ENCODE measurements at places on chromosomes 5 and 9.

DNA sequence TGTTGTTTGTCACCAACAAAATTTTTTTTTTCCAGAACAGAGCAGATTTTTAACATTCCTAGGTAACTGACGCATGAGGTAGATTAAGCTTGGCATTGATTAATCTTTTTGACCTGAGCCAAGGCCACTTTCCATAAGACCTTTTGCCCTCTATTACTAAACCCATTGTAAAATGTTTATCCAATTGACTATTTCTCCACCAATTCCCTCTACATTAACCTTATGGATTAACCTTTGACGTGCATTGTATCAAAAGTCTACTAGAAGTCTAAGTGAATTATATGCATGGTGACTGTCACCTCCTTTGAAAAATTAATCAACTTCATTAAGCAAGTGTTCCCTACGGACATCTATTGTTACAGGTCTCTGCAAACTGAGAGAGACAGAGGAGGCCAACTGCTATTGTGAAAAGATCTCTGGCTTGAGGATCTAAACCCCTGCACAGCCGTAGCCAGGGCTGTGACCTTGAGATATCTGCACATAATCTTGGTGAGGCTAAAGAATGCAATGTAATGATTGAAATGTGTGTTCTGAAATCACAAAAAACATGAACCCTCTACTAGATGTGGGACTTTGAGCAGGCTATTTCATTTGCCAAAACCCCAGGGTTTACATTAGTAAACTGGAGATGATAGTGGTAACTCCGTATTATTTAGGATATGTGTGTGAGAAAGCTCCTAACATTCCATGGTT is 632.2 kb downstream of the TLR4 start:
- no peak for DNase-seq

- DNase-seq: no peak
Observed at GRCh38 chr9:5863092-5863746, 27.5 kb upstream of the MLANA start.

DNA sequence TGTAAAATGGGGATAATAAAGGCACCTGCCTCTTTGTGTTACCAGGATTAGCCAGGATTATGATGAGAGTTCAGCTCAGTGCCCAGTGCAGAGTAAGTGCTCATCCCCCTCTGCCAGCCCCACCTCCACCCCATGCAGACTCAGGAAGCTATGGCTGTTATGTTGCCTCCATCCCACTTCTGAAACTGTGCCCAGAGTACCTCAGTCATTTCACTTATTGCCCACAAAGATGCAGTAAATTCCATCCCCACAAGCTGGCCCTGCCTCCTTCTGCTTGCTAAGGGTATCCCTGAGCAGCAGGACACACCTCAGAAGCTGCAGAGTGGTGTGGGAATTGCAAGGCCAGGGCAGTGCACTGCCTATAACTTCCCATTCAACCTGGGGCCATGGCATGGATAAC is 415.1 kb downstream of the SPOCK1 start:
- no peak for DNase-seq

DNA sequence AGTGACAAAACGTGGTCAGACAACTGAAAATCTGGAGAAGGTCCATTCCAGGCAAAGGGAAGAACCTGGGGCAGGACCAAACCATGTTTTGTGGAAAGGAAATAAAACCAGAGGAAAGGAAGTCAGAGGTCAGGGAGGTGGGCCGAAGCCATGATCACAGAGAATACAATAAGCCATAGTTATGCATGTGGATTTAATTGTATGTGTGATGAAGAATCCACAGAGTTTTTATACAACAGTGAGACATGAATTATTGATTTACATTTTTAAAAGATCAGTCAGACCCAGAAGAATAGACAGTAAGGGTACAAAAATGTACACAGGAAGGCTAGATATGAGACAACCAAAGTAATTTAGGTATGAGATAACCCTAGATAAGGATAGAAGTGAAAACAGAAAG is 20.8 kb downstream of the TTC33 start:
- DNase-seq: no peak

GRCh38 chr5:26727916-26728315 is 310.5 kb downstream of the CDH9 start:
- DNase-seq: no peak

DNA sequence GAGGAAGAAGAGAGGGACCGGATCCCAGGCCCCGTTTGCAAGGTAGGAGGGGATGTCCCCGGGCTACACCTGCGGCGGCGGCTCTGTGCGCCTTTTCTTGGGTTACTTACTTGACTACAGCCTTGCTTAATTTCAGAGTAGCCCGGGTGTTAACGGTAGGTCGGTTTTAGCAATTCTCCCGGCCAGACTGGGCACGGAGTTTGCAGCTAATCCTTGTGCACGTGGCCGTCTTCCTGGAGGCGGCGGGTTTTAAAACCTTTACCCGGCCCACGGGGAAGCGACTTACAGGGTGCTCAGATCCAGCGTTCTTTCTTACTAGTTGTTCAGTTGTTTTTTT is 313 bp downstream of the BRIX1 start:
- DNase-seq: no peak

DNA sequence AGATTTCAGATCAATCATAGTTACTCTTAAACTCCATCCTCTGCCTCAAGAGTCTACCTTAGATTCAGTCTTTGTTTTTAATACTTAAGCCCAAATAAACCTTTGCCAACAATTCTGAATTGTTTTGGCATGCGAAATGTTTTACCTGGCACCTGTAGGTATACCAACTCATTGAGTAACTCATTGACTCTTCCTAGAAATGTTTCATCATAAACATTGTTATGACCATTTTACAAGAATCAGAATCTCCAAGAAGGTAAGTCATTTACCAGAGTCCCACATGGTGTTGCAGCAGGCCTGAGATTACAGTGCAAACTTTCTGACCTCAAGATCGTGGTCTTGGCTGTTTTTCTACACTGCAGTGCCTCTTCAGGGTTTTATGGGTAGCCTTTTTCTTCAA is 750.4 kb downstream of the BRINP1 start:
- no peak for DNase-seq

- DNase-seq: peak; percentile 95
Observed at GRCh38 chr5:178940569-178941360, at the start of gene ZNF454. Gene ZNF454, plus strand, starts transcription at chr5:178941198. Its CDS starts 1,594 bp downstream, at chr5:178942792.

DNA sequence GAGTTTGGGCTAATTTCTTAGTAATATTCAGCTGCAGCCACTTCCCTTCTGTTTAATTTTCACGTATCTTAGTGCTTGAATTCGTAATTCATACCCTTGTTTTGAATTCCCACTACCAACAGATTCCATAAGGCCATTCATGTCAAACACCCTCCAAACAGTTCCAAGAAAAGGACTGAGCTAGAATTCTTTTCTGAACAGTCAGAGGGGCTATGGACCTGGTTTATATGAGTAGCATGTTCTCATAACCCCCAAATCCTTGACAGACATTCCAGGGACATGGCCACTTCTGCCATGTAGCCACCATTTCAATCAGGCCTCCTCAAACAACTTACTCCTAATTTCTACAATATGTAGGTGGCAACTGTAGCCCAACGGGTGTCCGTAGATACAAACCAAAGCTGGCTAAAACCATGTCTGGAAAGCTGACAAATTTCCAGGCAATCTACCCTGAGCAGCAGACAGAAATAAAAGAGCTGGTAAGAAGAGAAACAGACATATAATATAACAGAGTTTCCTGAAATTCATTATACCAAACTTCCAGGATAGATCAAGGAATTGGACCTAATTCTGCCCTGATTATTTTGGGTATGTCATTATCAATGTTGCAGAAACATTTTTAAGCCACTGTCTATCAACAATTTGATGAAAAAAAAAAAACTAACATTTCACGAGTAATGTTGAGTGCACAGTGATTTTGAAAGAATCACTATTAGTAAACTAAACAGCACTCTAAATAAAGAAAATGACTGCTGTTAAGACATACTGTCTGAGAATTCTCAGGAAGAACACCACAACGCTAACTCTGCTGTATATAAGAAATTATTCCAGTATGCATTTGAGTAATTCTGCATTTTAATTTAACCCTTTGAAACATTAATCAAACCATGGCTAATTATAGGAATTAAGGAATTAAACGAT is 40.7 kb downstream of the EBF1 start:
- no peak for DNase-seq

GRCh38 chr5:93151896-93152295 is 429.1 kb downstream of the NR2F1-AS1 start:
- no peak for DNase-seq

GRCh38 chr5:37881359-37881758 is 41.5 kb upstream of the GDNF start:
- DNase-seq: no peak

- DNase-seq: no peak
Observed at GRCh38 chr5:133026664-133027153, 360 bp upstream of the ZCCHC10 start.

GRCh38 chr9:99052815-99053715 is 51.8 kb upstream of the TGFBR1 start:
- DNase-seq: no peak

- DNase-seq: peak; percentile 63
Observed at GRCh38 chr5:21919414-21920022, 933.6 kb downstream of the CDH12 start.

DNA sequence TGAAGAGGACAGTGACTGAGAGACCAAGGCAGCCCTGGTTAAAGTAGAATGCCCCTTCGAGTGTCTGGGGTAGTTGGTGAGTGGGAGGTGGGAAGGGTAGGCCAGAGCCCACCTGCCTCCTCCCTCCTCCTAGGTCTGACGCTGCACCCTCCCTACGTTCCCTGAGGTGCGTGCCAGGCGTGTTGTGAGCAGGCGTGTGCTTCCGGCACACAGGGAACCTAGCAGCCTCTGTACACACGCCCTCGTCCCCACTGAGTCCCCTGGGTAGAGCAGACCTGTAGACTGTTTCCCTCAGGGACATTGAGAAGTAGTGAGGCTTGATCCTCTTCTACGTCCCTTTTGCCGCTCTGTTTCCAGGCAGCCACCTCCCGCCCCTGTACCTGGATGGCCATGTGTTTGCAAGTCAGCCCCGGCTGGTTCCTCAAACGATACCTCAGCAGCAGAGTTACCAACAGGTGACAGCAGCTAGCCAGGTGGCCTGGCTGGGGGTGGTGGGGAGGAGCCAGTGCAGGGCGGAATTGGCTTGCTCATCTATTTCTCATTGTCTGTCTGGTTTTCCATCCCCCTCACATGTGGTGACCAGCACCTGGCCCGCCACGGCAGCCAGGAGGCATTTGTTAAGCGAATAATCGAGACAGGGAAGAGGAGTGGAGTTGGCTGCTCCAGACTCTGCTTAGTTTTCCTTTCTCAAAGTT is 16.8 kb upstream of the POMT1 start:
- DNase-seq: no peak

- peak; percentile 20 for DNase-seq
Observed at GRCh38 chr9:34590381-34591247, 1.1 kb upstream of the CNTFR start.

- DNase-seq: peak; percentile 82
Observed at GRCh38 chr9:113602126-113603047, 138.9 kb downstream of the RGS3 start.

GRCh38 chr5:78930721-78931120 is 54.4 kb downstream of the ARSB start:
- DNase-seq: peak; percentile 46

DNA sequence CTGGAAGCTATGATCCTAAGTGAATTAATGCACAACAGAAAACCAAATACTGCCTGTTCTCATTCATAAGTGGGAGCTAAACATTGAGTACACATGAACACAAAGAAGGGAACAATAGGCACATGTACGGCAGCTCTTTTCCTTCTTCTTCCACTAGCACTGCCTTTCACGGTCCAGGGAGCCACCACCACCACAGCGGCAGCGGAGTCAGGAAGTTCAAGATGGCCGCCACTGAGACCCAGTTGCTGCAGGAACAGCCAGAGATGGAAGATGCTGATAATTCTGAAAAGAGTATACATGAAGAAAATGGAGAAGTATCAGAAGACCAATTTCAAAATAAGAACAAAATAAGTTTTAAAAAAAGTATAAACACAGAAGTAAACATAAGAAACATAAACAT is 39.5 kb upstream of the TNFSF15 start:
- no peak for DNase-seq

DNA sequence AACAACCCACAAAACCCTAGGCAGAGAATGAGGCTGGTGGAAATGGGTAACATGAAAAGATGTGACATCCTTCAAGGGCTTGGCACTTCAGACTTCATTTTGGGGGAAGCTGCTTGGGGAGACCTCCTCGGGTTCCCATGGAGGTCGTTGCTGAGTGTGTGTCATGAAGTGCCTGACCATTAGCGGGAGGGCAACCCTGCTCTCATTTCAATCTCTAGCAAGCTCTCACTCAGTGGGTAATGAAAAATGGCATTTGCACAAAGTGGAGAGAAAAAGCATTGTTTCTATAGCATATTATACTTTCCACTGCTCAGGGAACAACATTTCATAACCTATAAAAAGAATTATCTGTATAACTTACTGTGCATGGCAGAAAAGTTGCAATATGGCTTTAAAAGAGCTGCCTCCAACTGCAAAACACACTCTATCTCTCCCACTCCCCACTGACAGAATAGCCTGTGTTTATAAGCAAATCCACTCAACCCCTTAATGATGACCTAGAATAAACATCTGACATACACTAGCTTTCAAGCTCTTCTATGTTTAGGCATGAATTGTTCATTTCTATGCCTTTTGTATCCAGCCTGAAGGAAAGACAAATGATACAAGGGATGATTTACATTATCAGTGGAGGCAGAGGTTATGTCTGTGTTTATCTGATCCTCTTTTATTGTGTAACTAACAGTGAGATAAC is 357.2 kb downstream of the ZSWIM6 start:
- DNase-seq: no peak

DNA sequence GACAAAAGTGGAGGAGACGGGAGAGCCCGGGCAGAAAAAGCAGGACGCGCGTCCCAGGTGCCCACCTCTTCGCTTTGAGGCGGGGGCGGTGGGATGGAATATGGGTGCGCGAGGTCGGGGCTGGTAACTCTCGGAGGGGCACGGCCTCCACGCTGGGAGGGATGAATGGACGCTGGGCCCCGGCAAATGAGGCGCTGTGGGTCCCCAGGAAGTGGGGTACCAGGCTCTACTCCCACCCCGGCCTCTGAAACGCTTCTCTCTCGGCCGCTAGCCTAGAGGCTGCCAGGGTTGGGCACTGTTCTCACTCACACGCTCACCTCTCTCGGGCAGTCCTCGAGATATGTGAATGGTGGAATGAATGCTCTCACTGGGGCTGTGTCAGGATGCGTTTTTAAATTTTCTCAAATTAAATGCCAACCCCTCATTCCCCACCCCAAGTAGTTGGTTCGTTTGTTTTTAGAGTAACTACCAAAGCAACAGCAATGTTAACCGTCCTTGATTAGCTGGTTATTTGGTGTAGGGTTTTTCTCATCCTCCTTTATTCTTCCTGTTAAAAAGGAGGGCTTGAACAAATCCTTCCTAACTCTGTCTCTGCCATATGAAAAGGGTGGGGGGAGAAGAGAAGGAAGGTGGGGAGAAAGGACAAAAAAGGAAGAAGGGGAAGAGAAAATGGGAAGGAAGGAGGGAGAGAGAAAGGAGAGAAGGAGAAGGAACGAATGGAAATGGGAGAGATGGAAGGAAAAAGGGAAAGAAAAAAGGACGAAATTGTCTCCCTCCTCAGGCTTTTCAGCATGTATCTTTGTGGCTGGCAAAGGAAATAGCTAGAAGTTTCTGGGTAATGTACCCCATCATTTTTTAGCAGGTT is 1.3 kb upstream of the EBF1 start:
- no peak for DNase-seq

All from fibroblast of pulmonary artery (primary cell).